Activated naive CD4-positive, alpha-beta T cell treated with Interleukin-2 at 50 U/mL for 16 hours (primary cell): ENCODE measurements at places on chromosomes 2 and 18.
A peak's percentile ranks its signal among the peaks of the same experiment; 100 is the strongest.

- no peak for DNase-seq
These were observed 70.7 kb downstream of the PAX3 start for GRCh38 chr2:222228054-222228453.

- no peak for DNase-seq
These were observed 147.5 kb upstream of the TTC39C start for GRCh38 chr18:23867006-23867405.

GRCh38 chr2:105802587-105802986, 57.9 kb downstream of the NCK2 start:
- peak; percentile 73 for DNase-seq

DNA sequence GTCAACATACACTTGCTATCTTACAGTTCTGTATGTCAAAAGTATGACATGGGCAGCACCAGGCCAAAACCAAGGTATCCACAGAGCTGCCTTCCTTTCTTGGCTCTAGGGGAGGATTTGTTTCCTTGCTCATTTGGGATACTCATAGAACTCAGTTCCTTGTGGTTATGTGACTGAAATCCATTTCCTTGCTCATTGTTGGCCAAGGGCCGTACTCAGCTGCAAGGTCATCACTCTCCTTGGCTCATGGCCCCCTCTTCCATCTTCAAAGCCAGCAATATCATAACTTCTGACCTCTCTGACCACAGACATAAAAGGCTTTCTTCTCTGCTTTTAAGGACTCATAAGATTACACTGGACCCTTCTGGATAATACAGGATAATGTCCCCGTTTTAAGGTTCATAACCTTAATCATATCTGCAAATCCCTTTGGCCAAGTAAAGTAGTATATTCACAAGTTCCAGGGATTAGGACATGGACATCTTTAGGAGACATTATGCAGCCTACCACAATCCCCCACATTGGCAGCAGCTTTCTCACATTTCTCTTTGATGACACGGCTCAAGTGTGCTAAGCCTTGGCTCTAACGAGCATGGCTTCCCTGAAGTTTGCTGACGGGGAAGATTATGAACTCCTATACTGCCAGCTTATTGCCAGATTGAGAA, 20.9 kb downstream of the TMEM237 start:
- no peak for DNase-seq

DNA sequence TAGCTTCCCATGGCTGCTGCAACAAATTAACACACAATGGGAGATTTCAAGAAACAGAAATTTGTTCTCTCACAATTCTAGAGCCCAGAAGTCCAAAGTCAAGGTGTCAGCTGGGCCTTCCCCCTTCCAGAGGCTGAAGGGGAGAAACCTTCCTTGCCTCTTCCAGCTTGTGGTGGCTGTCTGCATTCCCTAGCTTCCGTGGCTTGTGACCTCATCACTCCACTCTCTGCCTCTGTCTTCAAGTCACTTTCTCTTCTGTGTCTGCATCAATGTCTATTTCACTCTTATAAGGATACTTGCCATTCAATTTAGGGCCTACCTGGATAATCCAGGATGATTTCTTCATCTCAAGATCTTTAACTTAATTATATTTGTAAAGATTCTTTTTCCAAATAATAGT, 16.8 kb upstream of the SRBD1 start:
- DNase-seq, result no peak

GRCh38 chr2:78541088-78541450, 484.4 kb upstream of the REG3G start:
- no peak for DNase-seq

DNA sequence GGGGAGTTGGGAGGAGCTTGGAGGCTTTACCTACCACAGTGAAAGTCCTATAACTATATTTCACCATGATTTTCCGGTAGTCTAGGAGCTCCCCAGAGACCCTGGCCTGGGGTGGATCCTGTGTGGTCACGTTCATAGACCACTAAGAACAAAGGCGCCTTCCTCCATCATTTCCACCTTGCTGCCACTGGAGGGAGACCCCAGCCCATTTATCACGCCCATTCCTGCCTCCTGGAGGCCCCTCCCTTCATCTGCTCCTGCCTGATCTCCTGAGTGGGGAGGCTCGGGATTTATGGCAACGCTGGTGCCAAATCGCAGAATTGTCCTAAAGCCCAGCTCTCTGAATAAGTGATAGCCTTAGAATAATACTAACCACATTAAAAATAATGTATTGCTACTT, 507.6 kb upstream of the SPHKAP start:
- no peak for DNase-seq

DNA sequence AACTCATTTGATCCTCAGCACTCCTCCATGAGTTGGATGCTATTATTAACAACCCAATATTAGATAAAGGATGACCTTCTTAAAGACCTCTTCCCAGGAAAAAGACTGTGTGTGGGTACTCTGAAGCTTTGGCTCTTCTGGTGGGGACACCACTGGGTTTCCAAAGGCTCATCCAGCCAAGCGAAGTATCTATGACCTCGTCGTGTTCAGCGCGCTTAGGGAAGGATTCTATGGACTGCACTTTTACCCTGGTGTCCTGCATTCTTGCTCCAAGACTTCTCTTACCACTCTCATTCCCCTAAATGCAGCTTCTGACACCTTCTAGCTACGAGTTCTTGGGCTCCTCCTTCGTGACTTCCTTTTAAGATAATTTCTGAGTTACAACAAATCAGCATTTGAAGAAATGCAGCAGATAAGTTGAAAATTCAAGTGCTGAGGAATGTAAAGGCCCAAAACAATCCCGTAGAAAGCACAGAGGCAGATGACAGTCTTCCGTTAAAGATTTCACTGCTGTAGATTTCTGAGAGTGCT, 673 bp upstream of the HNMT start:
- no peak for DNase-seq

DNA sequence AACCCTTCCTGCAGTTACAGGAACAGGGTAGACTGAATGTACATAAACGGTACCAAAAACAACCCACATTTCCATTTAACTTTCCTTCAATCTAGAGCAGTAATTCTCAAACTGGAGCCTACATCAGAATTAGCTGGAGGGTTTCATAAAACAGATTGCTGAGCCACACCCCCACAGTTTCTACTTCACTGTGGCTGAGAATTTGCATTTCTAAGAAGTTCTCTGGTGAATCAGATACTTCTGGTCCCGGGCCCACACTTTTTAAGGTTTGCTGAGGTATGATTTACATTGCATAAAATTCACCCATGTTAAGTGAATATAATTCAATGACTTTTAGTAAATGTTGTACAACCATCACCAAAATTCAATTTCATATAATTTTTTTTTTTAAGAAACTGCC, 113.7 kb downstream of the SRBD1 start:
- DNase-seq, result peak; percentile 44

GRCh38 chr2:3223080-3223923, 154.3 kb downstream of the EIPR1 start:
- DNase-seq, result peak; percentile 93

- no peak for DNase-seq
These were observed 36.8 kb downstream of the EML6 start for GRCh38 chr2:54760310-54760709.

DNA sequence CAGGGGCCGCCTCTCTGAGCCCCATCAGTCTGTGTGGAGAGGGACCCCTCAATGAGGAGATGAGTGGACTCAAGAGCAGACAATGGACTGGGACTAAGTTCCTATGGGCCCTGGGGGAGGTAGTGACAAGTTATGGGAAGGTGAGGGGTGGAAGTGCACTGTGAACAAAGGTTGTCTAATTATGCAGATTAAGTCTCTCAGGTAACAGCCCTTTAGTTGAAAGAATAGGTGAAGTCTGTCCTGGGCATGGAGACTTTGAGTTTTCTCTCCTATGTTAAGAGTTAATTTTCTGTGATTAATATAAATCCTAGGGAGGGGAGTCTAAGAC, 243.8 kb downstream of the FAM210A start:
- DNase-seq, result no peak

DNA sequence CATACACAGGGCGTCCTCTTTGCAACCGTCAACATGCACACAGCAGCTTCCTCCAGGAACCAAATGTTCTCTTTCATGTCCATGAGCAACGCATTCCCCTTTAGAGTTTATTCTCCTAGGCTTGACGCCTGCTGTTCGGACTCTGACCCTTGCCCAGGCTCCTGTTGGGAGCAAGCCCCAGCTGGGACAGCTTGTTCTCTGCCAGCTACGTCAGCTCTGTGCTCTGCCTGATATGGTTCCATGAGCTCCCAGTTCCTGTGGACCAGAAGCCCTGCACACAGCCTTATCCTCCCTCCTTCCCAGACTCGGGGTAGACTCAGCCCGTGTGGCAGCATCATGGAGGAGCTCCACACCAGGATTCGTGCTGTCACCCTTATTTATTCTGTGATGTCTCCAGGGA, 253.1 kb upstream of the PXDN start:
- no peak for DNase-seq

DNA sequence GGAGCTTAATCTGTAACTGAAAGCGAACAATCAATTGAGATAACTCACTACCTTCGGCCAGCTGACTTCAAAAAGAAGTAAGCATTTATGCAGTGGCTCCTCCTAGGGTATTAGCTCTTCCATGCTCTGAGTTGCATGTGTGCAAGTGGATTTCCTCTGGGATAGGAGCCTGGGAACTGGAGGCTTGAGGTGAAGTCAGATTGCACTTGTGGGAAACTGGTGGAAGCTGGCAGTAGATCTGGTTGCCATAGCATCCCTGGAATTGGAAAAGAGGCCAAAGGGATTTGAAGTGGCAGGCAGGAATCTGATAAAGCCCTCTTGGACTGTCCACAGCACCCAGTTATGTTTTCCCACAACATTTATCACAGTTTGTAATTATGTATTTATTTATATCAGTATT, 50.6 kb upstream of the FMNL2 start:
- no peak for DNase-seq

GRCh38 chr2:118846953-118847761, at the start of gene EN1:
EN1 (minus strand) TSS chr2:118847648; CDS start chr2:118847167, 481 bp downstream.
- no peak for DNase-seq

DNA sequence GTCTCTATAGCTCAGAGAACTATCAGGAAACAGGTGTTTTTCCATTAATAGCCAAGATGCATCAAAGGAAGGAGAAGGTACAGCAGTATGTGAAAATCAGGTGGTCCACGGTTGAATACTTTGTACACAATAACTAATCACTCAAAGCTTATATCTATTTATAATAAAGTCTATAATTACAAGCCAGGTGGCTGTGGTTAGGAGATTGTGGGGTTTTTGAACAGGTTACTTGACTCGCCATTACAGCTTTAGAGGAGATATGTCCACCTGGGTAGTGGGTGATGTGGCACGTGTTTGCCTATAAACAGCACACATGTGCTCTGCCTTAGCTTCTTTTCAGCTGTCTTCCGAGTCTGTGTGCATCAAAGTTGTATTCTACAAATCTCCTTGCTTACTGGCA, 892.2 kb upstream of the ZEB2 start:
- DNase-seq, result no peak
